ENCODE measurements at places on chromosomes 16 and 17. TPM values are rescaled to one million over a fixed set of nuclear protein-coding genes. Genes with fewer than 3 reads are reported as not detected.

DNA sequence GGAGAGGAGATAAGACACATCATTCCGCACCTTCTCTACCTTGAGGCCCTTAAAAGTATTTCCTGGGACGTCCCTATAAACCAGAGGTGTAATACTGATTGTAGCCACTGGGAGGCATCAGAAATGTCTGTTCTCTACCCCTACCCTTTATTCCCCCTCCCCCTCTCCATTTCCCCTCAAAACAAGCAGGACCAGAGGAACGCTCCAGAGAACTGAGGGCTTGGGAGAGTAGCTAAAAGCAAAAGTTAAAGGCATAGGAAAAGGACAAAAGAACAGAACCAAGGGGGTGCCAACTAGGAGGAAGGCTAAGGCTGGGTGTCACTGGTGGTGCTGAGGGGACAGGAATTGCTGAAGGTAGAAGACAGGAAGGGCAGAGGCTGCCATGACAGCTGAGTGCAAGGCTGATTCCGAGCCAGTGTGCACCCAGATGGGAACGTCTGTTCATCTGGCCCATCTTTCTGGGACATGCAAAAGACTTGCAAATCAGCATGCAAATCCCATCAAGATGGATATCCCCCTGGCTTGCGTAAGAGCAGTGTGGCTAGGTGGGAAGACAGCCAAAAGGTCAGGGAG is 6.7 kb downstream of the CAMTA2 start:
- peak; percentile 51 for ATAC-seq

Gene LGALS9
- 22.6 TPM for total RNA-seq

DNA sequence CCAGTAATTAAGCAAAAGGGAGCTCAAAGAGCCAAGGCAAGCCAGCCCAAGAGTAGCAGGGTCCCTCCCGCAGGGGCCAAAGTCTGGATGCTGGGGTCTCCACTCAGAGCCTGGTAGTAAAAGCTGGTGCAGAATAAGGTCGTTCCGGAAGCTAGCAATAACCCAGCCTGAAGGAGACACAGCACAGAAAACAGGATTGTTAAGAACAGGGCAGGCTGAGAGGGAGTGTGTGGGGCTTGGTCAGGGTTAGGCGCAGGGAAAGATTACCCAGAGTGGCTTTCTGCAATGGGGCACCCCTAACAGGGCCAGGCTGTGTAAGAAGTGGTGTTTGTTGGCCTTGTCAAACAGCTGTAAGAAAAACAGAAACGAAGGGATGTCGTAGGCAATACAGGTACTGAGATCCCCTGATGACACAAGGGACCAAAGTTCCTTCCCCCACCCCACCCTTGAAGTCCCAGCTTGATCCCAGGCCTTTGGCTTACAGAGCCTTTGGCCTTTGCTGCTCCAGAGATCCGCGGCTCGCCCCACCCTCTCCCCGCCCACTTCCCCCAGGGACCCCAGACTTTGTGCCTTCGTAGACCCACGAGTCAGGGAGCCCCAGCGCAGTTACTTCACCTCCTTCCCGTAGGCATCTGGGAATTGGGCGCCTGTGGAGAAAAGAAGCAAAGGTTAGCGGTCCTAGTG is 712 bp downstream of the TMEM256 start:
- no peak for ATAC-seq

Gene MEIOB
- total RNA-seq: not detected

- no peak for ATAC-seq
These were observed 22.9 kb upstream of the FOXJ1 start for GRCh38 chr17:76163919-76164318.

- ATAC-seq: peak; percentile 77
These were observed 344.6 kb downstream of the SOX9 start for GRCh38 chr17:72465191-72466024.

DNA sequence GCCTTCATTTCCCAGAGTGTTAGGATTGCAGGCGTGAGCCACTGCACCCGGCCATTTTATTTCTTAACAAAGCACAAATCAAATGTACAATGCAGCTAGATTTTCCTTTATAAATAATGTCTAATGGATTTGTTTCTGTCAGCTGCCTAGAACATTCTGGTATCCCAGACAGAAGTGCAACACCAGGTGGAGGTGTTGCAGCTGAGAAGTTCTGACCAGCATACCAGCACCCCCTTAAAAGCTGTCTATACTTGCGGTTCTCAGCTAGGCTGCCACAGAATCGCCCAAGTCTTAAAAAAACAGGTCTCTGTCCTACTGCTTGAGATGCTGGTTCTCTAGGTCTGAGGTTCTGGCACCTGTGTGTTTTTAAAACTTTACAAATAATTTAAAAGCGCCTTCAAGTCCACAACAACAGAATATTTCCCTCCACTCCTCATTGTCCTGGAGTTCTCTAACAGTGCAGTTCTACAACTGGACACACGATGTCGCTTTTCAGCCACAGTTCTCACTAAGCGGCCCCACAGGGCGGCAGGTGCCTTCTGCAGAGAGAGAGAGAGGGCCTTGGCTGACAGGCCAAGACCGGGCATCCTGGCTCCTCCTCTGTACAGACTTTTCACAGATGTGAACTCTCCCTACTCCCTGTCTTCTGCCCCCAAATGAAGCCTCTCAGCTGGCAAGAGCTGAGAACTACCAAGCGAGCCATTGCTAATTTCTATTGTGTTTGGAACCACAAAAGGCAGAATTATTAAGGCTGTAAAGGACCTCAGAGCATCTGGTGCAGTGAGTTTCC is 32.6 kb upstream of the MEOX1 start:
- peak; percentile 91 for ATAC-seq

Gene ARL5C
- not detected for total RNA-seq

GRCh38 chr17:40953881-40954280 is 12.9 kb downstream of the KRT39 start:
- ATAC-seq: peak; percentile 84

Gene ZNF668
- 5.3 TPM for total RNA-seq

GRCh38 chr17:43599835-43600234 is 53.7 kb upstream of the ETV4 start:
- ATAC-seq: peak; percentile 65

Gene VWA3A
- not detected for total RNA-seq

GRCh38 chr16:10930755-10931093 is 11.5 kb downstream of the DEXI start:
- no peak for ATAC-seq

Gene SRCIN1
- 6.6 TPM for total RNA-seq

Gene OR3A3
- not detected for total RNA-seq

GRCh38 chr16:11205754-11206581 is 50.0 kb downstream of the SOCS1 start:
- peak; percentile 43 for ATAC-seq

Gene KCNH6
- not detected for total RNA-seq

DNA sequence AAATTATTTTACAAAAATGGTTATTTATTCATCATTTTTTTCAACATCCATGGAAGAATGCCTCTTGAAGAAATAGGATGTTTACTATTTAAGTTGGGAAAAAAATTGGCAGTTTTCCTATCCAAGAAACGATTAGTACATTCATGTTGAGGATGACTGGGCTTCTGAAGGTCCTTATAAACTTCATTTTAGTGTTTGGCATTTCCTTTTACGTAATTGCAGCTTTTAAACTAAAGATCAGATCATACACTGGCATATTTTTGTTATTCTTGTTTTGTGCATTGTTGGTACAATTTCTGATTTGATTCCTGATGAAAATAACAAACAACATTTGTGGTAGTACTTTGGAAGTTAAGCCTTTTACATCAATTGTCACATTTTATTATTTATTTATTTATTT is 11.5 kb downstream of the KCNJ16 start:
- ATAC-seq: no peak

DNA sequence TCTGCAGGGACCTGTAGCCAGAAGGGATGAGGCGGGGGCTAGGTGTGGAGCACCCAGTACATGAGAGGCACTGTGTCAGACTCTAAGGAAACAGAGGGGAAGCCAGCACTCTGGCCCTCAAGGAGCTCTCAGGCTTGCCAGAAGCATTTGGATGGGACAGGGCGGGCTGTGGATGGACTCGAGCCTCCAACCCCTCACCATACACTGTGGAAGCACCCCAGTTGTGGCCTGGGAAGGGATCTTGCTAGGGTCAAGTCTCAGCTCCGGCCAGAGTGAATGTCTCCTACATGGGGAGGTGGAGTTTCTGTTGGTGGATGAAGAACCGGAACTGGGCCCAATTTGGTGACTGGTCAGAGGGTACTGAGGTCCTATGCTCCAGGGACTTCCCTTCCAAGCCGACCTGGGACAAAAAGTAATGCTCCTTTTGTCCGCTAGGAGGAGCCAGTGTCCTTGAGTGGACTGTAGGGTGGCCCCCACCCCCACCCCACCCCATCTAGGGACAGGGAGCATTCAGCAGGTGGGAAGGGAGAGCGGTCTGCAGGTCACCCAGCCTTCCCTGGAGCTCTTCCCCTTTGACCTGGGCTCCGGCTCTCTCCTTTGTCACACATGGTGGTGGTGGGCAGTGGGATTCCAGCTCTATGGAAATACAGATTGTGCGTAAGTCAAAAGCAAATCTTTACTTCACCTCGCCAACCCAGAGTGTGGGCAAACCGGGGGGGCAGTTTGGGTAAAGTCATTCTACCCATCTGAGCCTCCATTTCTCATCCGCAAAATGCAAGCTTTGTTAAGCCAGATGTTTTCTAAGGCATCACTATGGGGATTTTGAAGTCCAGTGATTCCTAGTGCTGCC is 20.4 kb upstream of the PHB1 start:
- ATAC-seq: peak; percentile 14

DNA sequence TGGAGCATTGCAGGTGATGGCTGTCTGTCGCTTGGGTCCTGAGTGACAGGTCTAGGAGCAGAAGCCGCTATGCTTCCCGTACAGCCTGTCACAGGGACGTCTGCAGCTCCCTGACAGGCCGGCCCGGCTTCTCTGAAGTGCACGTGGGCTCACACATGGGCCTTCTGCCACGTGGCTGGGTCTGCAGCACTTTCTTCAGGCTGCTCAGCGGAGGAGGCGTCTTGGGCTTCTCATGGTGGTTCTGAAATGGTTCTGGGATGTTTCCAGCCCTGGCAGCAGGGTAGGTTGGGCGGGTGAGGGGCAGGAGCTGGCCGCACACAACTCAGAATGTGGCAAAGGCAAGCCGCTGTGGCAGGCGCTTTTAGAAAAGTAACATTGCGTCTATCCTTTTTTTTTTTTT is 80.3 kb upstream of the ZNF750 start:
- no peak for ATAC-seq

Gene NEUROD2
- not detected for total RNA-seq
